ENCODE measurements at places on chromosomes 5 and 9.

DNA sequence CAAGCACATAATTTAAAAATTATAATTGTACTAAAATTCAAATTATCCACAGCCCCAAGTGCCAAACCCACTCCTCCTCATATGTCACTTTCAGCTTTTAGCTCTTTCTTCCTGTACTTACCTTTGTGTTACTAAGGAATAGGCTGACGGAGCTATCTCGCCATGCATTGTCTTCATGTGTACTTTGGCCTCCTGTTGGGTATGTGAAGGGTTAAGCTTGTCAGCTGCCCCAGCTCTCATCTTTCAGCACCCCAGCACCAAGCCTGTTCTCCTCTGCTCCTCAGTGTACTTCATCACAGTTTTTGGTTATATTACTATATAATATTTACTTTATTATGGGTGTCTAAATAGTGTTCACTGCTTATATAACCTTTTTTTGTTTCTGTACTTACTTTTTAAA is 46.2 kb downstream of the OSTF1 start:
- no peak for DNase-seq

- peak; percentile 27 for DNase-seq
These were observed 10.9 kb downstream of the PTCH1 start for GRCh38 chr9:95505717-95506427.

DNA sequence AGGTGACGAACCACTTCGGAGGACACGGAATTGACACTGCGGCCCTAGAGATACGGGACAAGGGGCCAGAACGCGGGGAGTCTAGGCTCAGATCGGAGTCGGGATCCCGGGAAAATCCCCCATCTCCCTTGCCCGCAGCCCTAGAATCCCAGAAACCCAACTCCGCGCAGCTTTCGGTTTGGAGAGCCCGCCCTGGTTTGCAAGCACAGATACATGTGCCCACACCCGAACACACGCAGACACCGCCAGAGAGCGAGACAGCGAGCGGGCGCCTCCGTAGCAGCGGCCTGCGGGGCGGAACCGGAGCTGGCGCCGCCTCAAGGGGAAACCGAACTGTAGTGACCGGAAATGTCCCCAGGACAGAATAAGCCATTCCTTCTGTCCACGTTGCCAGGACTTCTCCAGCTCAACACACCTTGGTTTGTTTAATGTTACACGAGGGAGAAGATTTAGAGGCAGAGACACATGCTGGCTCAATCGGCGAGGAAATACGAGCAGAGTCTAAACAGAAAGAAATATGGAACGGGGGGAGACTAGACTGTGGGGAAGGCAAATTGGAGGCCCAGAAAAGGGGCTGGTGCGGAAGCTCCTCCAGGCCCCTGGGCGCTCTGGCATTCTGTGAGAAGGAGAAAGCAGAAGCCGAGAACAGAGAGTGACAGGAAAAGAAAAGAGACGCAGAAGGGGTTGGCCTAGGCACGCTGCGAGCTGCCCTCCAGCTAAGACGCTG is 2.9 kb upstream of the PAX5 start:
- DNase-seq, result peak; percentile 61

- no peak for DNase-seq
These were observed 565.7 kb downstream of the PRDM9 start for GRCh38 chr5:24073107-24073506.

DNA sequence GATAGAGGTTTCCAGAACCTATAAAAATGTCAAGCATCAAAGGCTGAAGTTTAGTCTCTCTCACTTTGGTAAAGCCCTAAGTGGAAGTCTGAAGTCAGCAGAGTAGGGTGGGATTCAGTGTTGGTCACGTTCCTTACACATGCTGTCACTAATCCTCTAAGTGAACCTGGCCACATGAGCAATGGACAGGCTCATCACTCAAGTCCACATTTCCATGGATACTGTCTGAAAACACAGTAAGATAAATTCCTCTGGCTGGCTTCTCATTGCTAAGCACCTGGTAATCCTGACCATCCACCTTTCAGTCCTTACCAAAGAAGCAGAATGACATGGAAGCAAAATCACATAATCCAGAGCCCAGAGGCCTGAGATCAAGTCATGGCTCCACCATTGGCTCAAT is 43.8 kb downstream of the GNA14 start:
- DNase-seq, result no peak

Measured in activated naive CD4-positive, alpha-beta T cell treated with anti-CD3 and anti-CD28 coated beads, Interleukin-2, amount 10 ng/mL, durations not matched to agents 7 days and 5 days (primary cell).